ENCODE measurements at places on chromosomes 5 and 9.

DNA sequence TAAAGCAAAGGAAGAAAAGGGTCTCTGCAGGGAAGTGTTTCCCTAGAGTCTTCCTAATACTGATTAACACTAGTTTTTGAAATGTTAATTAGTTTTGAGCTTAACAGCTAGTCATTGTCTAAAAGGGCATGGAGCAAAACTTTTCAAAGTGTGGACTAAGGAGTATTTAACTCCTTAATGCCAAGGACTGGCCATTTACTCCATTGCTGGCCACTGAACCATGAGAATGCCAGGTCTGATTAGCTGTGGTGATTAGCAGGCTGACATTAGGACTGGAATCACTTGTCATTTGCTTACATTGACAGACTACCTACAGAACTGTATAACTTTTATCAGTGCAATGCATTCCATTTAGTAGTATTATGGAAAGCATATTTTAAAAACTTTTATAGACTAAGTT, 987.0 kb downstream of the NR2F1-AS1 start:
- no peak for DNase-seq

DNA sequence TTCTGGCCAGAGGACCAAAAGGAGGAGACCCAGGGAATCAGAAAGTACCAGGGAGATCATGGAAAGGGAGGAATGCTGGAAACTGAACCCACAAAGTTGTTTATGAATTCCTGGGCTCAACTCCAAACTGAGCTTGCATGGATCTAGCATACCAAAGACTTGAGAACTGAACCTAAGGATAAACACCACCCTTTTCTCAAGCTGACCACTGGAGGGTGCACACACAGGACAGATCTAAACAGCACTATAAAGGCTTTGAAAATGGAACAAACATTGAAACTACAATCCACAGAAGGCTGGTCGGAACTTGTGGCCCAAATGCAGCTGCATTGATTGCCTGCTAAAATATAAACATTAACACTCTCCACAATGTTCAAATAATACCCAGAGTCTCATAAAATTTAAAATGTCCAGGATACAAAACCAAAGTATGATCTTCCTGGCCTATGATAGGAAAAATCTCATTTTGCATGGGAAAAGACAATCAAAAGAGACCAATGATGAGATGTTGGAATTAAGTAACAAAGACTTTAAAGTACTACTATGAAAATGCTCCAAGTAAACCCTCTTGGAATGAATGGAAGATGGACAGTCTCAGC, 15.6 kb upstream of the IRF1 start:
- peak; percentile 28 for DNase-seq

DNA sequence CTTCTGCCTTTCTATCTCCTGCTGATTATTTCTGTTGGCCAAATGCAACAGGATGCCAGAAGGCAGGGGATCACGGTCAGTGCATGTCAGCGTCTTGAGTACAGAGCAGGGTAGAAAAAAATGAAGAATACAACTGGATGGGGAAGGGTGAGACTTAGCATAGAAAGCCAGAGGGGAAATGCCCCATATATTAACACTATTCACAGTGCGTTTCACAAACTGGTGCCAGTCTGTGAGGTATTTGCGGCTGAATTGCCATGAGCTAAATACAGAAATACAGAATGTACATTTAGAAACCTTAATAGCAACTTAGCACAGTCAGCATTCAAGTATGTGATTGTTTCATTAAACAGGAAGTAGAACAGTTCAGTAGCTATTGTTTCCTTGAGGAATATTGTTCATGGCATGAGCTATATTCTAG, 31.0 kb upstream of the SLC1A3 start:
- no peak for DNase-seq

GRCh38 chr5:41869151-41869723, 988 bp downstream of the OXCT1 start:
- DNase-seq = no peak

DNA sequence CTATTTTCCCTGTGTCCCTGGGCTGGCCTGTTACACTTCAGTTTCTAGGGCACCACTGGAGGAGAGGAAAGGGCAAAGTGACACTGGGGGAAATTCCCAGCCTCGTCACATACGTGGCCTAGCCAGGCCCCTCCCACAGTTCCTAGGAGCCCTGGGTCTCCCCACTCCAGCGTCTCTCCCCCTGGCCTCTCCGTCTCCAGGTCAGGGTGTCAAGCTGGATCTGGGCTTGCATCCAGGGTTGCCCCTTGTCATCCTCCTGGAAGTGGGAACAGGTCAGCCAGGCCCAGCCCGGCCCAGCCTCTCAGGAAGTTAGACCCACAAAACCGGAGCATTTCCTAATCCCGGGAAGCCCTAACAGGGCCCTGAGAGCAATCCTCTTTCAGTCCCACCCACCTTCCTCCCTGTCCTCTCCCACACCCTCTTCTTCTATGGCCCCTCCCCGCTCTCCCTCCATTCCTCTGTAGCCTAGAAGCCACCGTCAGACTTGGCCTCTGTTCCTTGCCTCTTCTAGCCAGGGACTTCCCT, 4.7 kb upstream of the TNIP1 start:
- no peak for DNase-seq

DNA sequence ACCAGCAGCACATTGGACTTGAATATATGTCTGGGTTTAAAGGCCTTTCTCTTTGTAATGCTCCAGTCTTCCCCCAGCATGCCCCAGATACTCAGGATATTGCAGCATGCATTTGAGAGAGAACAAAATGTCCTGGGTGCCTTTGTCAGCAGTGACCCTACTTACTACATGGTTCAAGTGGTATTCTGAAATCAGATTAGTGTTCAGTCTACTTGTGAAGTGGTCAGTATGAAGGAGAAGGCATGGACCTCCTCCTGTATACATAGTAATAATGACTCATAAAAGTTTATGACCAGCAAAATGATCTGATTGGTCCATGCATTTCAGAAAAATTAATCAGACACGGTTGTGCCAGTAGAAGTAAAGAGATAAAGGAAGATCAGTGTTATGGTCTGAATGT, 25.4 kb downstream of the GPR21 start:
- DNase-seq = no peak

DNA sequence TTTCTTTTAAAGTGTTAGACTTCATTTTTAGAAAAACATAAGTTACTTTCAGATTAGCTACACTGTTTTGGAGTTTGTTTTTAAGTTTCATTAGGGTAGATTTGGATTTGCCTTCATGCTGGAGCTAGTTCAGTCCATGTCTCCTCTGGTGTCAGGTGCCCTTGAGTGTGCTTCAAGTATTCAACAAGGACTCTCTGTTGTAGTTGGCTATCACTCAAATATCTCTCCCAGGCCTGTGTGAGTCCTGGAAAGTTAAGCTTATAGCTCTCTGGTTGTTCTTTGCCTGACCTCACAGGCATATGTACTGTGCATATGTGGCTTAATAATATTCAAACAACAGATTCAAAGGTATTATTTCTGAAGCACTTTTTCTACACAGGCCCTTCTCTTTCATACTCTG, 45.4 kb downstream of the PTBP3 start:
- no peak for DNase-seq

GRCh38 chr9:92064711-92065110, 50.5 kb downstream of the SPTLC1 start:
- DNase-seq = no peak

GRCh38 chr9:125803526-125803925, 56.4 kb downstream of the PBX3 start:
- DNase-seq = no peak

GRCh38 chr9:74777136-74777879, 110.4 kb downstream of the TRPM6 start:
- peak; percentile 71 for DNase-seq

DNA sequence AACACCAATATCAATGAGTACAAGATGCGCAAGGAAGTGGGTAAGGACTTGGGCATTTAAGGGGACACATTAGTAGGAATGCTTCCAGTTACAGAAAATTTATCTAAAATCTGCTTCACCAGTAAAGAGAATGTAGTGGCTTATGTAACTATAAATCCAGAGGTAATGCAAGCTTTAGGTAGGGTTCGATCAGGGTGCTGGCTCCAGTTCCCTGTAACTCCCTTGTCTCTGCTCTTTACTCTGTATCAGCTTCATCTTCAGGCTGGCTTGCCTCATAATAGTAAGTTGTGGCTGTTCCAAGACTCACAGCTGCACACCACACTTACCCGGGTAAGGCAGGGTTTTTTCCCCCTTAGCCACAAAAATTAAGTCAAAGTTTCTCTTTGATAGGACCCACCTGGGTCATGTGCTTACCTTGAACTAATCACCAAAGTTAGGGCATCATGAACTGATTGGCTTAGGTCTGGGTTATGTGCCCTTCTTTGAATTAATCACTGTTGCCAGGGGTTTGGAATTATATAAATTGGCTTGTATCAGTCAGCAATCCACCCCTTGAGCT, 35.5 kb downstream of the ARHGEF37 start:
- no peak for DNase-seq

GRCh38 chr5:151952238-151952637, 27.6 kb upstream of the GLRA1 start:
- DNase-seq = no peak

DNA sequence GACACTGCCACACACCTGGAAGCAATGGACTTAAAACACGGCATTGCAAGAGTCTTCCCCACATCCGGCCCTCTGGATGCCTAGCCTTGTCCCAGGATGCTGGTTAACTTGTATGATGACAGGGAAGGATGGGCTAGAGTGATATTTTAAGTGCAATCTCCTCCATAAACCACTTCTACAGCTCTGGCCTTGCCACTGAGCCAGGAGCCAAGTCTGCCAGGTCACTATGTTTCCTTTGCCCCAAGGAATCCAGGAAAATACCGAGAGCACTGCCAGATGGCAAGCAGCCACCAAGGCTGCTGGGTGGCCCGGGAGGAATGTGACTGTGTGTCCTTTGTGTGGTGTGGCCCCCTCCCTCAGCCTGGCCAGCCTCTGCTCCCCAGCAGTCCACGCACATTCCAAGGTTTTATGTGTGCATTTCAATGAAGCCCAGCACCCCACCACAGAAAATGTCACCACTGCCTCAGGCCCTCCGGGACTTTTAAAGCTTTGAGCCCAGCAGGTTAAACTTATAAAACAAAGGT, 106.0 kb downstream of the FRMD3 start:
- DNase-seq = no peak

- peak; percentile 25 for DNase-seq
Measured at GRCh38 chr9:111029260-111029659, 9.0 kb downstream of the LPAR1 start.

GRCh38 chr5:158559643-158560042, 540.1 kb downstream of the EBF1 start:
- no peak for DNase-seq

DNA sequence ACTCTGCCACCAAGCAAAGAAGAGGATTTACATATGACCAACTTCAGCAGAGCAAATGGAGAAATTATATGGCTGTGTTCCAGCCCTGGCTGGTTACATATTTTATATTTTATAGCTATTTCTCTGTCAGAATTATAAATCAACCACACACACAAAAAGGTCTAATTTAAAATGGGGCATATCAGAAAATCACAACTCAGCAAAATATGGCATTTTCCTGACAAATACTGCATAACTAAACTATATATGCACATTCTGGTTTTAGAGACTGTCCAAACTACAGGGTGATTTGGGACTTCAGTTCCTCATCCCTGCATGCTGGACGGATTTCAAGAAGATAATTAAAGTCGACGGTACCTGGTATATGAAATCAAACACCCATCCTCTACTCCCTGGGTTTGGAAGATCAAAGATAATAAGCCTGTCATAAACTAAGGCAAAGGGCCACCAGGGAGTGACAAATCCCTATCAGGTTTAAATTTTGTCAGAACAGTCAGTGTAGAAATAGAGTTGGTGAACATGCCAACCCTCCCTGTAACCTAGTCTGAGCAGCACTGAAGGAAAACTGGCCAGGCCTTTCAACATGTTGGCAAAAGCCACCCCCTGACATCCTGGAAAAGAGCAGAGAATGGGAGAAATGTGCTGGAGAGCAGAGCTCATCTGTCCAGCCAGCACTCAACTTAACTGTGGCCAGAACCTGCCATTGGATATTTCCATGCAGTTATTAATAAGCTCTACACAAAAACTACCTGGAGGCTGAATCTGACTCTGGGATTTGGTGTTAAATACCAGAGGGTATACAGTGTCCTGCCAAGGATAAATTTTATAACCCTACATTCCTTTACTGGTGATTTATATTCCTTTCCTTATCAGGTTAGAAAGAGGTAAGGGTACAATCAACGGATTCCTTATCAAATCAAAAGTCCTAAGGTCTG, 235.7 kb downstream of the ENC1 start:
- DNase-seq = no peak

Data from inflammatory macrophage (primary cell).